ENCODE measurements at places on chromosomes 1 and 21.

DNA sequence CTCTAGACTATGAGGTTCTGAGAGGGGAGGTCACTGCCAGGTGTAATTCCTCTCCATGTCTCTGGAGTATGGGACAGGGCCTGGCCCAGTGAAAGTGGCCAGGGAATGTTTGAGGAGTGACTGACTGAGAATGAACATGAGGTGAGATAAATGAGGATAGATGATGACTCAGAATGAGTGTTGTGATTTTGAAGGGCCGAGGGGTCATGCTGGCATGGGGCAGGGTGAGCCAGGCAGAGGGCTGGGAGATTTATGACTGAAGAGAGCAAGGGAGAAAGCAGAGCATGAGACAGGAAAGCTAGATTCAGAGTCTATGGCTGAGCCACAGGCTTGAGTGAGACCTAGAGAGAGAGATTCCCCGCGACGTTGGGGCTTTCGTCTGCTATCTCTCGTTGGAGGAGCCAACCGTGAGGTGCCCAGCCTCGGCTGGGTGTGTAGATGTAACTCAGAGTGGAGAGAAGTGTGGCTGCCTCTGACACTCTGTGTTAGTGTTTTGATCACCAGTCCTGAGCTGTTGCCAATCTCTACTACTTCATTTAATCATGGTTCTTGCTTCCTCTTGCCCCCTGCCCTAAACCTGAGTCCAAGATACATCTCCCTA is 50.1 kb downstream of the FOXD2 start:
- DNase-seq, result no peak

DNA sequence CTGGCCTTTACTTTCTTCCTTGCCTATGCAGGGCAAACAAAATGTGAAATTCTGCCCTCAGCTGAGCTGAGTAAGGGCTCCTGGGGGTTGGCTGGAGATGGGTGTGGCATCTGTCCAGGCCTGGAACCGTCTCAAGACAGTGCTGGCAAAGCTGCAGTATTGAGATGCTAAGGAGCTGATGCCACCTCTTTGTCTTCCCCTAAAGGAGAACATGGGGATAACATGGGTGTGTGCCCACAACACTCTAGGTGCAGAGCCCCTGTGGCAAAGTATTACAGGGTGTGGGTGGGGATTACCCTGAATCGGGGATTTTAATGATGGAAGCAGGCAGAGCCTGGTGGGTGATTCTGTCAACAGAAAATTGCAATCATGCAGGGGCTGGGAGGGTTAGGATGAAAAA is 2.5 kb upstream of the ST3GAL3 start:
- DNase-seq, result no peak

DNA sequence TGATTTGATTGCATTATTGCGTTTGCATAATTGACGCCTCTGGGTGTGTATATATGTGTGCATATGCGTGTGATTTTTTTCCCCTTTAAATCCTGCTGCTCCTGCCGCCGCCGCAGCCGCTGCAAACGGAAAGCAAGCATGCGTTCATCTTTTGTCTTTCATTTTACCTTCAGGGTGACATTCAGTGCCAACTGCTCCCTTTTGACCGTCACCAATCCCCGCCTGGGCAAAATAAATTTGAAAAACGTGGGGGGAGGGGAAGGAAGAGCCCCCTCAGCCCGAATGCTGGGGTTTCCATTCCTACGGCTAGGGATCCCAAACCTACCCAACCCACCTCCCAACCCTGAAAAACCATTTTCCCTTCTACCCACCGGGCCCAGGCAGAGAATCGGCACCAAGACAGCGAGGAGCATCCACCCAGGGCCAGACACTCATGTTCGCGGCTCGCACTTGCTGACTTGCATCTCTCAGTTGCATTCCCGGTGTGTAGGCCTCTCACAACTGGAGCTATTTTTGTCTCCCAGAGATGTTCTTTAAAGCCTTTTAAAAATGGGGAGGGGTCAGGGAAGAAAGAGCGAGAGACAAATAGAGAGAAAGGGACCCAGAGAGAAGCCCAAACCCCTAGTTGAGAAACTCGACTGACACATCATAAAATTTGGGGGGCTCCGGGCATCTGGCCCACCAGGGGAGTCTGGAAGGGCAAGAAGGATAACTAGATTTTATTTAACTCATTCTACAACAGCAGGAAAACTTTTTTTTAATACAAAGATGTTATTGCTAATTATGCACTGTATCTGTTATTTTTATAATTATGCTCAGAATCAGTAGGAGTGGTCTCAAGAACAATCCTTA is 367.1 kb upstream of the ESRRG start:
- no peak for DNase-seq

DNA sequence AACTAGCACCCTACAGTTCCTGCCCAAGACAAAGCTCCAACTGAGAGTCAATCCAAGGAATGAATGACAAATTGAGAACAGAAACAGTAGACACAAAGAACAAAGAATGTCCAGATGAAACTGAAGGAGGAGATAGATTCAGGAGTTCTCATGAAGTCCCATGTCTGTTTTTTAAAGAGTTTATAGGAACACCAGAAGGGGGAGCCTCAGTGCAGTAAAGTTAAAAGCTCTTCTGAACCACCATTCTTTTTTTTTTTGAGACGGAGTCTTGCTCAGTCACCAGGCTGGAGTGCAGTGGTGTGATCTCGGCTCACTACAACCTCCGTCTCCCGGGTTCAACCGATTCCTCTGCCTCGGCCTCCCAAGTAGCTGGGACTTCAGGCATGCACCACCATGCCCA is 323.6 kb downstream of the MRPL39 start:
- DNase-seq, result no peak

DNA sequence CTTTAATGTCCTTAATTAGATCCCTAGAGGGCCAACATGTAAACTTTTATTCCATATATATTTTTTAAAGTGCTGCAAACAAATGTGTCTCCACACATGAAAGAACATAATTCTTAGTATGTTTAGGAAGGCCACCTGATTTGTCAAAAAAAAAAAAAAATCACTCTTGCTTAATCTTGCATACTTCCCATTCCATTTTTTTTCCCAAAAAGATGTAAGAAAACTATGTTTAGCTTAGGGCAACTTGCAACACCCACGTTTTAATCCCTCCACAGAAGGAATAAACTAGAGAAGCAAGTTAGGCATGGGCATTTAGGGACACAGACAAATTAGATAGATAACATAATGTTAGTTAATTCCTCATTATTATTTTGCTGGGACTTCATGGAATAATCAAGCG is 5.6 kb downstream of the YOD1 start:
- DNase-seq, result no peak

DNA sequence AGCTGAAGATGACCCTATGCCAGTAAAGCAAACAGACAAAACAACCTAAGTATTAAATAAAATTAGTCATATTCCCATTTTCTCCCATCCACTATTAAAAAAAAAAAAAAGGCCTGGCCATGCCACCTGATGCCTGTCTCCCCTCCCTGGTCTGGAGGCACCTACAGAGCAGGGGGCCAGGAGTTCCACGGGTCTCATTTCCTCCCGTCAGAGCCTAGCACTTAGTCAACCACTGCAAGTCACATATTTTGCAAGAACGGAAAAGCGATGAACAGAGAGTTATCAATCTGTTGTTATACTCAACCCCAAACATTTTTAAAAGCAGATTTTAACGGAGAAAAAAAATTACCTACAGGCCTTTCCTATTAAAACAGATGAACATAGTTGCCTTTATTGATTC is 59.3 kb downstream of the TGFBR3 start:
- DNase-seq, result no peak

Data from GM19239 (cell line).